ENCODE measurements at places on chromosomes 11 and 22.

GRCh38 chr11:63837739-63838138 lies 1.2 kb upstream of the MARK2 start:
- DNase-seq, result no peak

DNA sequence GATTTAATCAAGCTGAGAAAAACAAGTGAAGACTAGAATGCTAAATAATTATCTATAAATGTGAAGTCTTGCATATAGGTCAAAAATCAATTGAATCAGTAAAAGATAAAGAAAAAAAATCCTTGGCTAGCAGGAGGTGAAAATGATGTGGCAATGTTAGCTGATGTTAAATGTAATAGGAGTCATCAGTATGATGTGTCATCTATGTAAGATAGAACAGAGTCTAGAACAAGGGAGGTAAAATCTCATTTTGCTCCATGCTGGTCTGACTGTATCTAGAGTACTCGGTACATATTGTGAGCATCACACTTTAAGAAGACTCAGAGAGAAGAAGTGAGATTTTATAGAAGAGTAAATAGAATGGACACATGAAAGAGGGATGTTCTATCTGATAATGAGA lies 721.2 kb downstream of the ETS1 start:
- no peak for DNase-seq

GRCh38 chr11:131491503-131491902 lies 121.1 kb downstream of the NTM start:
- DNase-seq, result no peak

DNA sequence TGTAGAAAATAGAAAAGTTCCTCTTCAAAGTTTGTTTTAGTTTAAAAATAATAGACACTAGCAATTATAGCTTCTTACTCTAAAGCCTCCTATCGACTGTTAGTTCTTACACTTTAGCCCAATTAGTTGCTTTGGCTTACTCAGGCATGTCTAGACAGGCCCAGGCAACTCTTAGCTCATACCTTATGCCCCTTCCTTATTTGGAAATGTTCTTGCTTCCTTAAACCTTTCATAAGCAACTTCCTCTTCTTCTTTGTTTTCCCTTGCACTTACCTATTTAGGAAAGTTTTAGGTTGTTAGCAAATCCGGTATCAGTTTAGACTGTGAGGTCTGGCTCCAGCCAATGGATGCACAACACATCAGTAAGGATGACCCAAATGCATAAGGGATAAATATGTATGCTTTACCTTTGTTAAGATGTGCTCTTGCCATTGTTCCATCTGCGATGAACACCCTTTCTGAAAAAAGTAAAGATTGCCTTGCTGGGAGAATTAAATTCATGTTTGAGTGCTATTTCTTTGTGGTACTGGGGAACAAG lies 1277.5 kb upstream of the CNTN5 start:
- DNase-seq, result no peak

GRCh38 chr11:86341382-86341781 lies 33.3 kb upstream of the CCDC81 start:
- DNase-seq, result no peak

DNA sequence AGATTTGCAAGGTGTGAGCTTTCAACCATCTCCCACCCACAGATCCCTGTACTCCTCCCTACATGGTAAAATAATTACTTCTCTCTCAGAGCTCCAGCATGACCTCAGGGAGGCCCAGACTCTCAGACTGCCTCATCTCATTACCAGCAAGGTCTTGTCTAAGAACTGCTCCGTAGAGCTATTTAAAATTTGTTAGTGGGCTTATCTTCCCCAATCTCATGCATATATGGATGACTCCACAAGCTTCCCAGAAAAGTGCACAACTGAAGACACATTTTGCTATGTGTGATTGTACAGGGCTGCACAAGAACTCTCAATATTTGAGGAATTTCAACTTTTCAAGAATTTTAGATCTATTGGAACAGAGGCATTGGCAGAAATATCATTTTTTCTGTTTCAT lies 230.3 kb downstream of the CSNK2A3 start:
- no peak for DNase-seq

DNA sequence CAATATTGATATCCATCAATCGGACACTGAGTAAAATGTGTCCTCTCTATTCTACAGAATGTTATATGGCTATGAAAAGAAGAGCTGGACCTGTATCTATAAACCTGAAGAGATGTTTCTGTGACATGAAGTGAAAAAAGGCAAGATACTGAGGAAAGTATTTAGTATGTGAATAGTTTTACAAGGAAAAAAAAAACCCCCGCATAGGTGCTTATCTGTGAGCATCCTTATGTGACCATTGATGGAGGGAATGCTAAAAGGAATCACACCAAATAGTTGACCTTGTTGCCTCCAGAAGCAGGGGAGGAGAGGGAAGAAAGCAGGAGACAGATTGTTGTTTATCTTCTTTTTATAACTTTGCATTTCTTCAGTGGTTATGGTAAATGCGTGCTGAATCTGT lies 661 bp upstream of the PRG2 start:
- DNase-seq, result no peak

DNA sequence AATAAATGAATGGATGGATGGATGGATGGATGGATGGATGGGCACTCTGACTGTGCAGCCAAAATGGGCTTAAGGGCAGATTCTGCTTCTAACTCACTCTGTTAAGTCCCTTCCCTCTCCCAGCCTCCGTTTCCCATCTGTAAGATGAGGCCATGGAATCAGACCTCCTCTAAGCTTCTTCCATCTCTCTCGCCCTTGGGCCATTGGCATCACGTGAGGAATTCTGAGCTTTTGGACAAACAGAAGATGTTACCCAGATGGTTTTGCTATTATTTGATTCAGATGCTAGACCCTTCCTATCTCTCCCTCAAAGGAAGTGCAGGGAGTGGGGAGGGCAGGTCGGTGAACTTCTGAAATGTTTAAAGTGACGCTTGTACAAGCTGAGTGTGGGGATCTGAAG lies 4.0 kb upstream of the CYTH4 start:
- no peak for DNase-seq

GRCh38 chr22:34886812-34887211 lies 179.1 kb upstream of the ISX start:
- DNase-seq, result no peak

GRCh38 chr22:23105304-23105703 lies 35.0 kb downstream of the GNAZ start:
- no peak for DNase-seq

GRCh38 chr11:77506857-77507256 lies 33.0 kb upstream of the PAK1 start:
- DNase-seq, result no peak

DNA sequence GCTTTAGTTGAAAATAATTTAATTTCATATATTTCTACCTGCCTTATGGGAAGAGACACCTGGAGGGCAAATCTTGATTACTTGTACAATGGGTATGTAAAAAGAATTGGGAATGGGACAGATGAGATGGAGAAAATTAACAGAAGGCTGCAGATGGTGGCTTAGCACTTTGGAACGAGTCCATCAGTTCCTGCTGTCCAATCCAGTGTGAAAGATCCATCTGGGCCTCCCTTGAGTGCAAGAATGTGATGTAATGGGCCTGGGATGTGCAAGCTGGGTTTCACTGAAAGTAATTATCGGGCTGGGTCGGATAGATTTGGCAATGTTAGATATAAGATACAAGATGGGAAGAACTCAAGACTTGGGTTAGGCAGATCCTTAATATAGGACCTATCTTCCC lies 42.0 kb downstream of the CECR2 start:
- no peak for DNase-seq

- no peak for DNase-seq
Measured at GRCh38 chr11:126920833-126921232, 79.7 kb downstream of the KIRREL3 start.

DNA sequence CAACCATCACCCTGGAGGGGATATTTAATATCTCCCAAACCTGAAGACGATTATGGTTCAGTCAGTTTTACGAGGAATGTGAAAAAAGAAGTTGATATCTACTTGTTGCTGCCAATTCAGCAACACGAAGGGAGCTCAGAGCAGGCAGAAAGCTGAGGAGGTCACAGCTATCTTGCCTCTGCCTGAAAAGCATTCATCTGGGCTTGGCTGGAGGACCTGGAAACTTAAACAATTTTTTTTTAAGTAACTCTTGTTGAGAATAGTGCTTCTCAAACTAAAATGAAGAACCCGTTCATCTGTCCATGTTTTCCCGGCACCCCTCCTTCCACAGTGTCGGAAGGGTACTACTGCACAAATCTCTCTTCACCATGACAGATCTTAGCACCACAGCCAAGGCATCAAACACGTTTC lies 98.9 kb downstream of the MICAL3 start:
- no peak for DNase-seq

GRCh38 chr11:123040111-123040432 lies 21.9 kb downstream of the HSPA8 start:
- DNase-seq, result no peak

DNA sequence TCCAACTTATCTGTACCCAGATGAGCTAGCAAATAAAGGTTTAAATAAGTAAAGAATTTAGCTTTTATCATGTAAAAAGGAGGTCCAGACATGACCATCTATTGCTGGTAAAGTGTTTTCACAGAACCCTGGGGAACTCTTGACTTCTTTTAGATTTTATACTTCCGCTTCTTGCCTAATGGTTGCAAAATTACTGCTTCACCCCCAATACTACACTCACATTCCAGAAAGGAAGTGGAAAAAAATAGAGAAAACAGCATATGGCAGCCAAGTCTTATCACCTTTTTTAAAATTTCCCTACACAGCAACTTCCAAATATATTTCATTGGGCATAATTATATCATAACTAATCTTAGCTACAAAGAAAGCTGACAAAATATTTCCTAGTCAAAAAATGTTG lies 12.1 kb downstream of the BBOX1 start:
- no peak for DNase-seq

GRCh38 chr22:46352276-46352675 lies 16.8 kb downstream of the TRMU start:
- no peak for DNase-seq

- no peak for DNase-seq
Measured at GRCh38 chr11:43532041-43532440, 148.5 kb upstream of the HSD17B12 start.

DNA sequence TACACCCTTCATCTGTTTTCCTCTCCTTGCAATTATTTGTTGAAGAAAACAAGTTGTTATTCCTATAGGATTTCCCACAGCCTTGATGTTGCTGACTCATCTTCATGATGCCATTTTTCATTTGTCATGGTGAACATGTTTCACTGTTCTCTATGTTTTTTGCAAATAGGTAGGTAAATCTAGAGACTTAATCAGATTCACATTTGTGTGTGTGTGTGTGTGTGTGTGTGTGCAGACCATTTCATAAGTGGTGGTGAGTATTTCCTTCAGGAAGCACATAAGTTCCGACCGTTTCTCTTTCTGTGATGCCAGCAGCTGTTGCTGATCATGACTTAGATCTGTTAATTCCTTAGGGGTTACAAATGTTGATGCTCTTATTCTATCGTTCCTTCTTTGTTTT lies 80.3 kb upstream of the IZUMO1R start:
- DNase-seq, result no peak

DNA sequence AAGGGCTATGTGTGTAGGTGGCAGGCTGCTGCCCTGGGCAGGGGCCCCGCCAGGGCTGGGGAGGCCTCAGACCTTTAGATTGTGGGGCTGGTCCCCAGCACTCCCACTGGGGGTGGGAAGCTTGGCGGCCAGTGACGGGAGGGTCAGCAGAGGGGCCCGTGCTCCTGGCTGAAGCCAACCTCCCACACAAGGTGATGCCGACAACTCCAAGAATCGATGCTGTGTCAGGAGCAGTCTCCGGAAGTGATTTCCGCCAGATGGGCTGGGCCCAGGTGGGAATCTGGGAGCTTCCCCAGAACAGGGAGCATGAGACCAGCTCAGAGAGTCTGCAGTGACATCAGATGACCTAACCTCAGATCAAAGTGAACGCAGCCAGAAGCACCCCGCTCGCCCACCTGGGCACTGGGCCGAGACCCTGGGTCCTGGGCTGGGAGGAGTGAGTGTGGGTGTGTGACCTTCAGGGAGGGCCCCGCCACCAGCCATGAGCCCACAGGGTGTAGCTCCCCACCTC lies 7.7 kb downstream of the TRPM5 start:
- DNase-seq, result no peak

- DNase-seq, result no peak
Measured at GRCh38 chr22:23899042-23899745, 5.0 kb downstream of the MIF start.

DNA sequence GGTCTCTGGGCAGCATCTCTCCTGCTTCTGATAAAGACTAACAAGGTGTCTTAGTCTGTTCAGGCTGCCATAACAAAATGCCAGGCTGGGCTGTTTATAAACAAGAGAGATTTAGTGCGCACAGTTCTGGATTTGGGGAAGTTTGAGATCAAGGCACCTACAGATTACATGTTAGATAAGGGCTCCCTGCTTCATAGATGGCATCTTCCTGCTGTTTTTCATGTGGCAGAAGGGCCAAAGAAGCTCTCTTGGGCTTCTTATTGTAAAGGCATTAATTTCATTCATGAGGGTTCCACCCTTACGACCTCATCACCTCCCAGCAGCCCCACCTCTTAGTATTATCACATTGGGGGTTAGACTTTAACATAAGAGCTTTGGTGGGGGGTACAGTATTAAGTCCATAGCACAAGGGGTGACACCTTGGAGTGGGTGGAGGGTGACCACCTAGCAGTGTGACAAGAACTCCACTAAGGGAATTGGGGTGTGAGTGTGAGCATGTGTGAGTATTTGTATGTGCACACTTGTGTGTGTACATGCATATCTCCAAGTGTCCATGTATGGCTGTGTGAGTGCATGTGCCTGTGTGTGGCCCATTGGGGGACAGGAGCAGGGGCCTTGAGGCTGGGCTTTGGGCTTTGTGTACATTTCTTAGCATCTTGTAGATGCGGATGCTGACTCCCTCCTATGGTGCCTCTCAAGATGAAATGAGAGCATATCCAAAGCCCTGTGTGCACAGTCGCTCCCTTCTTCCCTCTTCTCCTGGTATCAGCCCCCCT lies 42.7 kb downstream of the BCR start:
- DNase-seq, result no peak

DNA sequence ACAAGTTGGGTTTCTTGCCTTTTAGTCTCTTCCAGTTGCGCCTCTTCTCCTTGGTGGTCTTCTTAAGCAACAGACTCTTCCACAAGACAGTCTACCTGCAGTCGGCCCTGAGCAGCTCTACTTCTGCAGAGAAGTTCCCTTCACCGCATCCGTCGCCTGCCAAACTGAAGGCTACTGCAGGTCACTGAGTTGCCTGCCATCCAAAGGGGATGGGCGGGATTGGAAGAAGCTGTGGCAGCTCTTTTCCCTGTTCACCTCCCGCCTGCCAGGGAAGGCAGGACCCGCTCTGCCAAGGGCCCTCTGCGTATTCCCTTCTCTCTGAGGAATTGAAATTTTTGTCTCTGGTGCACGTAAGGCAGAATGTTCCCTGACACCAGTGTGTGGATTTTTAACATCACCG lies 9.2 kb upstream of the STT3A start:
- DNase-seq, result no peak

DNA sequence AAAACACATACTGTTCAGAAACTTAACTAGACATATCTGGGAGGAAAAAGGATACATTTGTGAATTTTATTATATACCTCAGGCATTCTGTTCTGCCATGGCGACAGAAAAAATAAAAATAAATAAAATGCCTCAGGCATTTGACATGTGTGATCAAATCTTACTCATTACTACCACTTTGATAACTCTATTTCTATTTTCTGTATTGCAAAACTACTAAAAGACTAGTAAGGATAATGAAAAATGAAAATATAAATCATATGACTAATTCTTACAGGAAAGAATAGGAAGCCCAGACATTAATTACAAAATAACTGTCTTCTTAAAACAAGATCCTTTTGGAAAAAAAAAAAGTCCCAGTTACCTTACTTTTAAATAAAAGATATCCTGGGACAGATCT lies 5.3 kb downstream of the PICALM start:
- DNase-seq, result no peak
